ENCODE measurements at places on chromosomes 4 and X.
A peak's percentile ranks its signal among the peaks of the same experiment; 100 is the strongest.

GRCh38 chr4:74934016-74934831 lies 1.3 kb downstream of the PARM1 start:
- DNase-seq = no peak

- no peak for DNase-seq
Measured at GRCh38 chr4:94475794-94476193, 24.1 kb downstream of the PDLIM5 start.

DNA sequence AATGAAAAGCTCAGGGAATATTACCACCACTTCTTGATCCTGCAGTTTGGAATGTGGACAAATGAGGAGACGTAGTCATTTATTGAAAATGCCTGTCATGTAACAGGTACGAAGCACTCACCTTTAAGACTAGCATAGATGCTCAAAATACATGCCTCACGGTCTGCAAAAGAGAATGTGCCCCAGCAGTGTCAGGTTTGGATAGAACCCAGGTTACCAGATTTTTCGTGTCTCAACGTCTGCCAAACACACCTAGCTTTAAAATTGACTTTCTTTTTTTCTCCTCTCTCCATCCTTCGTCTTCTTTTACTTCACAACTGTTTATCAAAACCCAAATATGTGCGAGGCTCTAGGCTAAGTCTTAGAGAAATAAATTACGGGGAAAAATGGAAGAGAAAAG lies 606.8 kb upstream of the ATOH1 start:
- DNase-seq = no peak

GRCh38 chrX:112800971-112801775 lies 39.5 kb downstream of the AMOT start:
- DNase-seq = no peak

- no peak for DNase-seq
Measured at GRCh38 chrX:71619193-71619592, 882 bp upstream of the CXCR3 start.

DNA sequence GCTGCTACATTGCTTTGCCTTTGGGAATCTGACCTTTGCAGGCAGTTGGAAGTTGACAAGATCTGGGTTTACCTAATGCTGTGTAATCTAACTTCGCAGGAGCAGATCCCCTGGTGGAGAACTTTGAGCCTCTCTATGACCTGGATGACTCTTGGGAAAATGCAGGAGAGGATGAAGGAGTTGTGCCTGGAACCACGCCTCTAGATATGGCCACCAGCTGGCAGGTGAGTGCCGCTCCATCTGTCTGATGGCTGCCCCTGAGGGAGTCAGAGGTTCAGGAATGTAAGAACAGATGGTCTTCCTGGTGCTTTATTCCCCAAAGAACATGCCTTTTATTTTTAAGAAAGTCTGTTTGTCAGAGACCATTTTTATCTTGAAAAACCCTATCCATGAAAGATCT lies 109.3 kb downstream of the NFKB1 start:
- DNase-seq = peak; percentile 69

GRCh38 chr4:89324671-89325070 lies 17.1 kb upstream of the GPRIN3 start:
- no peak for DNase-seq

DNA sequence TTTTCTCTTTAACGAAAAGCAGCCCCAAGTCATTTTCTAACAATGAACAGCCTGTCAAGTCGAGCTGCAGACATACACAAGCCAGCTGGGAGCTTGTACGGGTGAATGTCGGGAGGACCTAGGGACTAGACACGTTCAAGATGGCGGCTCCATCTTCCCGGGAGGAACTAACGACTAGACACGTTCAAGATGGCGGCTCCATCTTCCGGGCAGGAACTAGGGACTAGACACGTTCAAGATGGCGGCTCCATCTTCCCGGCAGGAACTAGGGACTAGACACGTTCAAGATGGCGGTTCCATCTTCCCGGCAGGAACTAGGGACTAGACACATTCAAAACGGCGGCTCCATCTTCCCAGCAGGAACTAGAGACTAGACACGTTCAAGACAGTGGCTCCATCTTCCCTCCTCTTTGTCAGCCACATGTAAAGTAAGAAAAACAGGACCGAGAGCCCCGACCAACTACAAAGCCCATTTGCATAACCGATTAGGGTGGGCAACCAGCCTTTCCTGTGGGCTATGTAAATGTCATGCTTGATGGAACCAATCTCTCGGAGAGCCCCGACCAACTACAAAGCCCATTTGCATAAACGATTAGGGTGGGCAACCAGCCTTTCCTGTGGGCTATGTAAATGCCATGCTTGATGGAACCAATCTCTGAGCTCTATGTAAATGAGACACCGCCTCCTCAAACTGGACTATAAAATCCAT lies 175.5 kb downstream of the DHRSX start:
- no peak for DNase-seq

- no peak for DNase-seq
Measured at GRCh38 chr4:44871133-44871532, 144.8 kb upstream of the GNPDA2 start.

- no peak for DNase-seq
Measured at GRCh38 chrX:69214463-69214862, 49.2 kb upstream of the PJA1 start.

DNA sequence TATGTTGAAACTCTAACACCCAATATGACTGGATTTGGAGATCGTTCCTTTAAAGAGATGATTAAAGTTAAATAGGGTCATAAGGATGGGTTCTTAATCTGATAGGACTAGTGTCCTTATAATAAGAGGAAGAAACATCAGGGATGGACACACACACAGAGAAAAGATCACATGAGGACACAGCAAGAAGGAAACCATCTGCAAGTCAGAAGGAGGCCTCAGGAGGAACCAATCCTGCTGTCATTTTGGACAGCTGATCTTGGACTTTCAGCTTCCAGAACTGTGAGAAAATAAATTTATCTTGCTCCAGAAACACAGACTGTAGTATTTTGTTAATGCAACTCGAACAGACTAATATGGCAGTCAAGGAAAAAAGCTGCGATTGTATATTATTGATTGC lies 631.5 kb downstream of the PCDH7 start:
- DNase-seq = no peak

GRCh38 chr4:71130827-71131603 lies 137.6 kb downstream of the DCK start:
- DNase-seq = no peak

GRCh38 chrX:136219893-136220292 lies 31.3 kb downstream of the MAP7D3 start:
- no peak for DNase-seq

DNA sequence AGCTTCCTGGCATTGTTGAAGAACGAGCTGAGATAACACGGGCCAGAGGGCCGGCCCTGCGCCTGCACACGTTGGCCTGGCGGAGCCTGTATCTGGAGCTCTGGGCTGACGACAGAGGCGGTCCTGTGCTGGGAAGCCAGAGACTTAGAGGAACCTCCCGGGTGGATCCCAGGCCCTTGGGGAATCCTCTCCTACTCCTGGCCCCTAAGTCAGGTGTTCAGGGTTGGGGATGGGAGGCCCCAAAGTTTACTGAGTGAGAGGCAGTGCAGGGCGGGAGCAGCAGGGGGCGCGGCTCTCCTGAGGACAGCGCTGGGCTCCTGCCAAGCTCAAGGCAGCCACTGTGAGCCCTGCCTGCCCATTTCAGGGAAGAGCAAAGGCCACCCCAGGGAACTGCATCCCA lies 2.5 kb upstream of the HTRA3 start:
- no peak for DNase-seq

DNA sequence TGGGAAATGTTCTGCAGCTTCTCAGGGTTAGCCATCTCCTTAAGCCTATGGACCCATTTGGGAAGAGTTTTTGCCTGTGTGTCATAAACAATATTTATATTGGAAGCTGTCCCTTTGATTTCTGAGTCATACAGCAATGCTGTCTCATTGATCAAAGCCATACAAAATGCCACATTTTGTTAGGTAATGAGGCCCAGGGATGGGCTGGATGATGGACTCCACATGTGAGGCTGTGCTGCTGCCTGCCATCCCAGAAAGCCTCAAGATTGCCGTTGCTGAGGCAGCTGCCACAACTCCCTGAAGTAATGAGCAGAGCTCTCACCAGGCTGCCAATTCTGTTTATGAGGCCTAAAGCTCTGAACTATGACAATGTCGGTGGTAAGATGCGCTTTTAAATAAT lies 12.2 kb upstream of the GJB1 start:
- DNase-seq = no peak

- no peak for DNase-seq
Measured at GRCh38 chrX:20954014-20954413, 420.2 kb upstream of the CNKSR2 start.

GRCh38 chr4:54586320-54586955 lies 71.3 kb upstream of the KIT start:
- no peak for DNase-seq

DNA sequence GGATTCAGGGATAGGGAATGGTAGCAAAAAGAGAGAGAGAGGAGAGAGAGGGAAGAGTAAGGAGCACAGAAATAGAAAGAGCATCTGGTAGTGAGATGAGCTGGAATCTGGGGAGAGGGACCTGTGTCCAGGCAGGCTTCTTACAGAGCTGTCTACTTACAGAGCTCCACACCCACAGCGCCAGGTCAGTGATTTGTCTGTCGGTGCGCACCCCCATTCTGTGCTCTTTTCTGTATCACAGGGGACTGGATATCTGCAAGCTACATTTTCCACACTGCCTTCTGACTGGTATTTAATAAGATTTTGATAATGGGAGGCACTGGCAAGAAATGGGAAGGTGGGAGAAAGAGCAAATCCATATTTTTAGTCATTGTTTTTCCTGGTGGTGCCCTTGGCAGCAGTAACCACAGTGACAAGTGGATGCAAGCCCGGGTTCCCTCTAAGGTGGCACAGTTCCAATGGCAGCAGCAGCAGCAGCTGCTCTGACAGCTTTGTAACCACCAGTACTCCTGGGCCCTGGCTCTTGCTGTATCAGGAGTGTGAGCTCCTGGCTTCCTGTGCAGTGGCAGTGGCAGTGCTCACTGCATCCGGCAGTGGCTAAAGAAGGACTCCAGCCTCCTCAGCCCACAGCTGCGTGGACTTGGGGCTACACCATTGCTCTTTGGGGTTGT lies 300.5 kb downstream of the TRIML1 start:
- DNase-seq = peak; percentile 38

- DNase-seq = no peak
Measured at GRCh38 chr4:173685165-173685830, 155.3 kb upstream of the HAND2 start.

- no peak for DNase-seq
Measured at GRCh38 chr4:183409483-183409882, 35.0 kb upstream of the CDKN2AIP start.

DNA sequence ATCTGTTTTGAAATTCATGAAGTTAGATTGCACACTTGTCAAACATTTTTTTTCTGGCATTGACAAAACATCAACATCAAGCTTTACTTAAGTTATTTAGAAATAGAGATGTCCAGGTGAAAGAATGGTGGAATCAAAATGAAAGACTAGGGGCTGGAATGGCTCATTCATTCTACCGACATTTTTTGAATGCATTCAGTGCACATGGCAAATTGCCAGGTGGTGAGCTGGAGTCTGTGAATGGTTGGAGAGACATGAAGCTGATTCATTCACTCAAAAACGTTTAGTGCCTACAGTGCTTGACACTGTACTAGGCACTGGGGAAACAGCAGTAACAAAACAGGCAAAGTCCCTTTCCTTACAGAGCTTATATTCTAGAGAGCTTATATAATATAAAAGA lies 292.4 kb downstream of the PPP1R2C start:
- DNase-seq = no peak

Data from NCI-H524 treated with DMSO at 0.1 percent for 48 hours (cell line).